Activated T-cell treated with anti-CD3 and anti-CD28 coated beads for 48 hours (primary cell): ENCODE measurements at places on chromosomes 2 and 18.

DNA sequence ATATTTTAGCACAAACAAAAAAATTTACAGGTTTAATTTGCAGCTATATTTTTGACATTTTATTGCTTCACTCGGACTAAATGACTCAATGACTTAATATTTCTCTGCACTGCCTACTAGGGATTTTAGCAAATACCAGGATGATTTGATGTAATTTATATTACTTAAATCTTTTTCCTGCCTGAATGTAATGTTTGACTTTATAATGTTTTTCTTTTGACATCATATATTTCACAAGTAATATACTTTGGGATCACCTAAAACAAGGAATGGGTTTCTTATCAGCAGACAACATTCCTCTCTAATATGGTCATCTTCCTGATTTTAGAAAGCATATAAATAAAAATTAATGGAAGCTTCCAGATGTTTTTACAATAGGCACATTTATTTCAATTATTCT lies 253.2 kb upstream of the EPC2 start:
- DNase-seq, result no peak

GRCh38 chr2:240872317-240873097 lies 3.9 kb downstream of the AGXT start:
- DNase-seq, result no peak

GRCh38 chr2:210477496-210477895 lies 937 bp upstream of the LANCL1 start:
- no peak for DNase-seq

DNA sequence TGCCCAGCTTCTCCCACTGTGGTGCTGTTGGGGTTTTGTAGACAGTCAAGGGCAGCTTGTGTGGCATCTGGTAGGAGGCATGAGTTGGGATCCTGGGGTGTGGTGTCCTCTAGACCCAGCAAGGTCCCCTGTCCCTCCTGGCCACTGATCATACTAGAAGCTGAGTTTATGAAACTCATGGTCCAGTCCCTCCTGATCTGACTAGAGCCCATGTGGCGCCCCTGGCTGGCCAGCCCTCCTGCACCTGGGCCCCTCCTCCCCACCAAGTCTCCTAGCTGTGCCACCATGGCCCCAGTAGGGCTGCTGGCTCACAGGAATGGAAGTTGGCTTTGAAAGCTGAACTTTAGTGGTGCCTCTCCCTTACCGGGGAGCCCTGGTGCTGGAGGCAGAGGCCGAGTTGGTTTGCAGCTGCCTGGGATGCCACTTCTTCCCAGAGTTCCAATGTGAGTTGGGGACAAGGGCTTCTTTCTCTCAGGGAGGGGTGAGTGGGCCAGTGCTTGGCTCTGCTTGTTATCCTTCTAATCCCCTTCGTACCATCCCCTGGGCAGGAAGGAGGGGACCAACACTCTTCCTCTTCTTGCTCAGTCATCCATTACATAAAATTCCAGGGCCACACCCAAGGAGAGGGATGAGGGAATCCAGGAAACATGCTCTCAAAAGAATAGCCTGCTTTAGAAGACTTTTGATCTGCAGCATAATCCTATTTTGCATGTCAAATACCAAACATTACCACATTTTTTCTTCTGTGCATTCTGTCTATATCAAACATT lies 37.5 kb upstream of the HAAO start:
- no peak for DNase-seq
